ENCODE measurements at places on chromosomes 11 and 22. TPM values are rescaled to one million over a fixed set of nuclear protein-coding genes. Genes with fewer than 3 reads are reported as not detected.

DNA sequence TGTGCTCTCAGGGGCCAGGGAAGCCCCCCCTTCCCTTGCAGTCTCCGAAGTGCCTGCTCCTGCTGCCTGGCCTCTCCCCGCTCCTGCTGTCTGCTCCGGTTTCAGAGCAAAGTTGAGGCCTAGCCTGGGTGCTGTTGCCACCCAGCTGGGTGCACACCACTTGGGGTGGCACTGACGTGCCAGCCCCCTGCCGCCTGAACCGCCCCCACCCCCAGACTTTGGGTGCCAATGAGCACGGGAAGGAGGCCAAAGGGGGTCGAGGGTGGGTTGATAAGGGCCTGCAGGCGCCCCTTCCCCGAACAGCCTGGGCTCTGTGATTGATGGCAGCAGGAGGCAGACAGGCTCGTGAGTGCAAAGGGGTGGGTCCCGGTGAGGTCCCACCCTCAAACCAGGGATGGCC is 48.2 kb downstream of the EMSY start:
- DNase-seq: no peak

- DNase-seq: no peak
Measured at GRCh38 chr11:120054016-120054752, 83.7 kb downstream of the TRIM29 start.

GRCh38 chr11:12485328-12485727 is 108.0 kb downstream of the PARVA start:
- no peak for DNase-seq

- DNase-seq: no peak
Measured at GRCh38 chr22:50733521-50734342, 4.3 kb upstream of the ACR start.

DNA sequence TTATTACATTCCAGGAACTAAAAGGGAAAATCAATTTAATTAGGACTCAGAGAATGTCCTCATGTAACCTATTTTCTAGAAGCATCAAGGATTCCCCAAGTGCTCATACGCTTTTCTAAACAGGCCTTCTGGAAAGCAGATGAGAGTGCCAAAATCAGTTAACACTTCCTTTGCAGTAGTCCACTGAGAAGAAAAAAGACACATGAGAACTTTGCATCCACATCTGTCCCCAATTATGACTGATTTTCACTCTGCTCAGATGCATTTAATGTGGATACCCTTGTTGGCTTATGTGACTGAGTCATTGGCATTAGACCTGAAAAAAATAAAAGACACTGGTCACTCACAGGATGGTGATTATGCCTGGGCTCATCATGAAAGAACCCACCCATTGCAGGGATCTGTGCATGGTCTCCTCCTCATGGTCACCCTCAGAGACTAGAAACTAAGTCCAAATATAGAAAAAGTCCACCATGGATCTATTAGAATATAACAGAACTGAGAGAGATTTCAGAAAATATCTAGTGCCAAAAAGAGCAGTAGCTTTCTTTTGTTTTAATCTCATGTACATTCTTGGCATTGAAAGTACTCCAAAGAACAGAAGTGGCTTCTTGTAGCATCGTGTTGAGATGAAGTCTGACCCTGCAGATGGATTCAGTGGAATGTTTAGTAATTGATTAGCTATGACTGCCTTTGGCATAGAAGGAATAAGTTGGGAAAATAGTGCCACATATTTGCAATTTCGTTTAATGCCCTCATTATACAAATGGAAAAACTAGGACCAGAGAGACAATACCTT is 48.8 kb upstream of the FIBIN start:
- DNase-seq: no peak

DNA sequence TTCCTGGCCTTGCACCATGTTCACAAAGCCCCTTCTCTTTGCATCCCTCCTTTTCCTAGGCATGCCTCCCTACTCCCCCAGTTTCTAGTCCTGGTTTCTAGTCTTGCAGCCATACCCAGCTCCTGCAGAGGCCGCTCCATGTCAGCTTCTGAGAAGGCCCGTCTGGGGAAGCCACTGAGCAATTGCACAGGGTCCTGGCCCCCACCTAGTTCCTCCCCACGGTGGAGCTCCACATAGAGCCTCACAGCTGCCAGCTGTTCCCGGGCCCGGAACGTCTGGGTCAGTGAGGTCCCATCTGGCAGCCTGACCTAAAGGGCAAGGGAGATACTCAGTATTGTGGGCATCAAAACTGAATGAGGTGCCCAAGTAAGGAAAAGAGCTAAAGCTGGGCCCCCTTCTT is 2.2 kb downstream of the UBXN1 start:
- DNase-seq: no peak

DNA sequence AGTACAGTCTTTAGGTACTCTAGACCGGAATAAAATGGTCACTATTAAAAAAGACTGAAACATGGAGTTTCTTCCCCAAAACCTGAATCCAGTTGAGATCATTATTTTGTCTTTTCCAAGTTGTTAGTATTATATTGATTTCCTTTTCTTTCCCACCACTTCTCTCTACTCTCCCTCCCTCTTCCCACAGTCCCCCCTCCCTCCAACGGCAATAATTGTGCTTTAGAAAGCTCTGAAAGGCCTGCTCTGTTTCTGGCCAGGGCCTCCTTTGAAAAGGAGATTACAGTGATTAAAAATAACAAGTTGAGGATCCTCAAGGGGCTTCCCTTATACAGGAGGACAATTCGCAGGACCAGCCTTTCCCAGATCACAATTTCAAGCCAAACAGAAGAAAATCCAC is 3.5 kb downstream of the SPON1 start:
- no peak for DNase-seq

GRCh38 chr22:47113853-47114415 is 351.5 kb downstream of the TBC1D22A start:
- DNase-seq: no peak

DNA sequence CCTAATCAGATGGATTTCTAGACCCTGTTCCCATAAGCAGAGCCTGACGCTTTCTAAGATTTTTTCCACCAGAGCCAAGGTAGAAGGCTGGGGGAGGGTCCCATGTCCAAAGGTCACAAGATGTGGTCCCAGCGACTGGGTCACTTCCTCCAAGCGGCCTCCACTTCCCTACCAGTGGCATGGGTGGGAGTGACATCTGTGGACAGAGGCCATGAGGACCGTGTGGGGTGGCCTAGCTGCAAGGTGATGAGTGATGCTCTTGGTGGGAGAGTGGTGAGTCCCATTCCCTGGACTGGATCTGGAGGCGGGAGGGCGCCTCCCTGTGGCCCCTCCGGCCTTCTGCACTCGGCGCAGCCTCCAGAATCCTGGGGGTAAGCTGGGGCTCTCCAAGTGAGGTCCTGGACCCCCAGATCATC is 32.4 kb upstream of the PRR5 start:
- no peak for DNase-seq

- DNase-seq: no peak
Measured at GRCh38 chr11:132691848-132692550, 840.3 kb downstream of the OPCML start.

CACNA1I gene
- polyA plus RNA-seq: not detected

A4GALT gene
- 4.4 TPM for polyA plus RNA-seq

GRCh38 chr11:128716661-128717210 is 22.9 kb downstream of the FLI1 start:
- DNase-seq: no peak

DNA sequence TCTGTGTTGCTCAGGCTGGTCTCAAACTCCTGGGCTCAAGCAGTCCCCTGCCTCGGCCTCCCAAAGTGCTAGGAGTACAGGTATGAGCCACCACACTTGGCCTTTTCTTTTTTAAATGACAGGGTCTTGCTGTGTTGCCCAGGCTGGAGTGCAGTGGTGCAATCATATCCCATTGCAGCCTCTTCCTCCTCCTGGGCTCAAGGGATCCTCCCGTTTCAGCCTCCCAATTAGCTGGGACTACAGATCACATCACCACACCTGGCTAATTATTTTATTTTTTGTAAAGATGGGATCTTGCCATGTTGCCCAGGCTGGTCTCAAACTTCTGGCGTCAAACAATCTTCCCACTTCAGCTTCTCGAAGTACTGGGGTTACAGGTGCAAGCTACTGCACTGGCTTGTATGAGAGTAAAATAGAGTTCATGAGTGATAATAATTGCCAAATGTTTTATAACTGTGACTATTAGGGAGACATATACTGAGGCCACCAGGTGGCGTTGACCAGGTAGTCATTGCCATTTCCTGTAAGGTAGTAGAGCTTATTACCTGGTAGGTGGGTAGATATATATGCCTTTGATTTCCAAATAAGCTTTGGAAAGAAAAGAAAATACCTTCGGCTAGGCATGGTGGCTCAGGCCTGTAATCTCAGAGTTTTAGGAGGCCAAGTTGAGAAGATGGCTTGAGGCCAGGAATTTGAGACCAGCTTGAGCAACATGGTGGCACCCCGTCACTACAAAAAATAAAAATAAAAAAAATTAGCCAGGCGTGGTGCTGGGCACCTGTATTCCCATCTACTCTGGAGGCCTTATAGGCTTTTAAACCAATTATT is 5.4 kb downstream of the FDX1 start:
- no peak for DNase-seq

PATE2 gene
- polyA plus RNA-seq: not detected

- peak; percentile 80 for DNase-seq
Measured at GRCh38 chr11:110130642-110131238, 37.5 kb downstream of the ZC3H12C start.

GRCh38 chr11:33646168-33646567 is 54.5 kb downstream of the C11orf91 start:
- DNase-seq: no peak

OR5F1 gene
- not detected for polyA plus RNA-seq

DNA sequence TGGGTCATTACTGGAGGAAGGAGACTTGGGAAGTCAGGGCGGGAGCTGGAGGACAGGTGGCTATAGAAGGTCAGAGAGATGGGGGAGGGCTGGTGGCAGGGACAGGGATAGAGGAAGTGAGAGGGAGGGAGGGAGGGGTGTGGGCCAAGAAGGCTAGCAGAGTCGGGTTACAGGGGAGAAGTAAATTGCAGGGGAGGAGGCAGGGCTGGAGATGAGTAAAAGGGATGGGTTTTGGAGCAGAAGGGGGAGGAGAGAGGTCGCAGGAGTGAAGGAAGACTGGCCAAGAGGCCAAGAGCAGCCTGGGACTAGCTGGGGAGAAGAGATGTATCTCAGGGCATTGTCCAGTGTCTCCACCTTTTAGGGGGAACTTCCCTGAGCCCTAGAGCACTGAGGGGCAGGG is 33.0 kb downstream of the LRRC10B start:
- DNase-seq: no peak

DNA sequence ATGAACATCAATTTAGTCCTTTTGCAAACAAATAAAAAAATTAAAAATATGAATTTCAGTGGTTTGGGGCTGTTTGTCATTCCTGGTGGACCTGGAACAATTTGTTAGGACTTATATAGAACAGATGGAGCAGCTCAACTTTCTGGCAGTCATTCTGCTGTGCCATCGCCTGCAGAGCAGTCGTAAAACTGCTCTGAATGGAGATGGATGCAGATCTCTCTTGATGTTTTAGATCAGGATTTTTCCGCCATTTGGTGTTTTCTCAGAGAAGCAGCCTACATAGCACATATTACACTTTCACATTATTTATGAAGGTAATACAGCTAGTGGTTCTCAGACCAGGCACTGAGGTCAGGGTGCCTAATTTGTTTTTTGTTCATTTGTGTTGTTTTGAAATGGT is 31.8 kb upstream of the HSPA8 start:
- DNase-seq: no peak

IL18 gene
- polyA plus RNA-seq: 161 TPM

BTBD18 gene
- polyA plus RNA-seq: not detected

OTOG gene
- polyA plus RNA-seq: not detected

PTPRCAP gene
- polyA plus RNA-seq: not detected

DNA sequence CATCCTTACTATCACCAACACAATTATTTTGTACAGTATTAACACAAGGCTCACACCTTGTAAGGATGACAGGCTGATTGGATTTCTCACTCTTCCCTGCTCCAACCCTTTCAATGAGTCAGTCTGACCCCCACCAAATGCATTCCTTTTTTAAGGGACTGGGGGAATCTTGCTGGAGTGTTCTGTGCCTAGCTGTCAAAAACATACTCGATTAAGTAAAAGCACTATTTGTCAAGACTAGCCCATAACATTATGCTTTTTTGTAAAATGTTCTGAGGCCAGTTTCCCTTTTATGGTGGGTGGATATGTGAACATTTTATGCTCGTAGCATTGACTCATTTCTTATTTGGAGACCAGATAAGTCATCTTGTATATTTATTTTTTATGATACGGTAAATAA is 87.2 kb downstream of the PDHX start:
- DNase-seq: no peak

GRCh38 chr11:64055077-64055476 is 19.3 kb downstream of the FLRT1 start:
- DNase-seq: no peak

DNA sequence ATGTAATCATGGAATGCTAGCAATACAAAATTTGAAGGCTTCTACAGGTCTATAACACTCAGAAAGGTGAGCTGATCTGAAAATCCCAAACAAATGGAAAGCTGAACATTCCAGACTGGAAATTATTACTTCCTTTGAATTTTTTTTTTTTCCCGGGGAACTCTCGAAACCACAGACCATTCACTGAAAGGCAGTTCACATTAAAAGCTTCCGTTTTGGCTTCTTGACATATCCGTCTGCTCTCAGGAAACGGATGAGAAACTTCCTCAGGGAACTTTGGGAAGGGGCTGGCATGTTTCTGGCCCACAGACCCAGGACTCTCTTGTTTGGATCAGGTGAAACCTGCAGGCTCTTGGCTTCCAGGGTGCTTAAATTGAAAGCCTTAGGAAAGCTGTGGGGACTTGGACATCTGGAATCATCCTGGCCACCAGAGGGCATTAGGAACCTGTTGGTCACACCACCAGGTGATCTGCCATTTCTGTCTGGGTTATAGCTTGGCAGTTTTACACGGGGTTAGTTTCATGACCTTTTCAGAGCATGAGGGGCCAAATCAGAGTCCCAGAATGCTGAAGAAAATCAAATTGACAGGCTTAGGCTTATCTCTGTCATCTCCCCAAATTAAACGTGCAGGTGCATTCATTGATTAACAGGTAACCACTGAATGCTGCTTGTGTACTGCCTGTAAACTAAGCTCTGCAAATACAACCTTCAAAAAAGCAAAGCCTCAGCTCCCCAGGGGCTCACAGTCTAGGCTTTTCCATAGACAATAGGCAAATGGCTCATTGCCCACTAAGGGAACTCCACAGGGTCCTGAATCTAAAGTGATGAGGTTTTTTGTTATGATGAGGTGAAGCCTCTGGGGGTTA is 22.7 kb upstream of the GRAMD1B start:
- DNase-seq: peak; percentile 7

DNA sequence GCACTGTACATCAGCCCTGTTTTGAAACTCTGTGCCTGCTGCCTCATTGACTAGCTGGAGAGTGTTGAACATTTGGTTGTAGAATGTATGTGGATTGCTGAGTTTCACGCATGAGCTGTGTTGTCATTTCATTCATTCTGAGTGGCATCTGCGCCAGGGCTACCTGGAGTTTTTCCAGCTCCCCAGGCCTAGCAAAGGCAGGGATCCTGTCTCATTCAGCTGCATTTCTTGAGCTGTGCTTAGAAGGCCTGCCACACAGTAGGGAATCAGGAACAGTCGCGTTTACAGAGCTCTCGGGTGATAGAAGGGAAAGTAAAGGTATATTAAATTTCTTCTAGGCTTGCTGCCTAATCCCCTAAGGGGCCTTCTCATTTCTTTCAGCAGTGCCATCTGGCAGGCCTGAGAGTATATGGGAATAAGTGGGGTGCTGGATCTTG is 44.3 kb downstream of the PTPRJ start:
- DNase-seq: no peak
